ENCODE measurements at places on chromosomes 6 and 20.

DNA sequence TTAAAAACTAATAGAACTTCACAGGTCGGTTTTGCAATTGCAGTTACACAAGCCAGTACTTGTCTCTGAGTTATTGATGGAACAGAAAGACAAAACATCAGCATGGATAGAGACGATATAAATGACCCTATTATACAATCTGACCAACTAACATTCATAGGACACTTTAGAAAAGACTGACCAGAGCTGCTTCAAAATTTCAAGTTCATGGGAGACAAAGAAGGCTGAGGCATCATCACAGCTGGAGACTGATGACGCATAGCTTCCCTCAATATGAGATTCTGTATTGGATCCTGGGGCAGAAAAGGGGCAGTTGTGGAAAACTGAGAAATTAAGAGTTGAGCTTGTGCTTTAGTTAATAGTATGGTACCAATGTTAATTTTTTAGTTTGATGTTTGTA lies 174.0 kb downstream of the THBS2 start:
- DNase-seq: no peak

DNA sequence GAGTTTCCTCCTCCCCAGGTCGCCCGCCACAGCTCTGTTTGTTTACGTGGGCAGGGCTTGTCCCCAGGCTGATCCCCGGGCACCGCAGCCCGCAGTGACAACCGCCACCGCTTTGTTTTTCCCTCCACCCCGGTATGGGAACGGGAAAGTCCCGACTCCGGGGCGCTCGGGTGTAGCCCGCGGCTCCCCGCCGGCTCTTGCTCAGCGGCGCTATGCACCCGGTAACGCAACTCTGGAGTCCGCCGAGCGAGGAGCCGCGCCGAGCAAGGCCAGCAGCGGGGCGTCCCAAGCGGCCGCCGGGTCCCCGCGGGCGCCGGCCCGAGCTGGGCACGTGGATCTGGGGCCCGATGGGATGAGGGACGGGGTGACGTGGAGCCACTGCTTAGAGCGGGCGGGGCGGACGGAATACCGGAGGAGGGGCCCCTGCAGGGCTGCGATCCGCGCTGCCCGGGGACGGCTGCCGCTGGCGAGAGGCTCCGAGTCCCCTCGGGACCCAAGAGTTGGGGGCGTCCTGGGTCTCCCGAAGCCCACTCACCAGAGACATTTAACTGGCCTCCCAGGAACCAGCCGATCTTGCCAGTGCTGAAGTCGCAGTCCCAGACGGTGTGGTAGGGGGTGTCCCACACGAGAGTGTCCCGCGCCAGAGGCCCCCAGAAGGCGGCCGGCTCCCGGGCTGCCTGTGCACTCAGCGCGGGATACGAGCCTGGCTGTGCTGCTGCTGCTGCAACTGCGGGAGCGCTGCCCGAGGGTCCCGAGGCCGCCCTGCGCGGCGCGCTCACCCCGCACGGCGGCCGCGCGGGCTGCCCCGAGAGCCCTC lies 497 bp downstream of the ACSS1 start:
- DNase-seq: peak; percentile 46

DNA sequence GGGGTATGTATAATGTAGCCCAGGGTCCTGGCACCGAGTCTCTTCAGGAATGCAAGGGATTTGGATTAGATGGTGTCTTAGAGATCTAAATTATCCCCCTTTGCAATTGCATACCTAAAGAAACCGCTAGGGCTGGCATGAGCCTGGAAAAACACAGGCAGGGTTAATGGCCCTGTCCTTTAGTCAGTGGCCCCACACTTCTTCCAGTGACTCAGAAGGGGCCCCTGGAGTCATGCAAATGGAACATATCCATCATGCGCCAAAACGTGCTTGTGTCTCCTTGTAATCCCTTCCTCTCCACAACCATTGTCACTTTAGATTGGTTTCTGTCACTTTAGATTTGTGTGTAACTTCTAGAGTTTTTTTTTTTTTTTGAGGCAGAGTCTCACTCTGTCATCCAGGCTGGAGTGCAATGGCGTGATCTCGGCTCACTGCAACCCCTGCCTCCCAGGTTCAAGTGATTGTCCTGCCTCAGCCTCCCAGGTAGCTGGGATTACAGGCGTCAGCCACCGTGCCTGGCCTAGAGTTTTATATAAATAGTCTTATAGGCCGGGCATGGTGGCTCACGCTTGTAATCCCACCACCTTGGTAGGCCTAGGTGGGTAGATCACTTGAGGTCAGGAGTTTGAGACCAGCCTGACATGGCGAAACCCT lies 8.7 kb upstream of the MYBL2 start:
- no peak for DNase-seq

DNA sequence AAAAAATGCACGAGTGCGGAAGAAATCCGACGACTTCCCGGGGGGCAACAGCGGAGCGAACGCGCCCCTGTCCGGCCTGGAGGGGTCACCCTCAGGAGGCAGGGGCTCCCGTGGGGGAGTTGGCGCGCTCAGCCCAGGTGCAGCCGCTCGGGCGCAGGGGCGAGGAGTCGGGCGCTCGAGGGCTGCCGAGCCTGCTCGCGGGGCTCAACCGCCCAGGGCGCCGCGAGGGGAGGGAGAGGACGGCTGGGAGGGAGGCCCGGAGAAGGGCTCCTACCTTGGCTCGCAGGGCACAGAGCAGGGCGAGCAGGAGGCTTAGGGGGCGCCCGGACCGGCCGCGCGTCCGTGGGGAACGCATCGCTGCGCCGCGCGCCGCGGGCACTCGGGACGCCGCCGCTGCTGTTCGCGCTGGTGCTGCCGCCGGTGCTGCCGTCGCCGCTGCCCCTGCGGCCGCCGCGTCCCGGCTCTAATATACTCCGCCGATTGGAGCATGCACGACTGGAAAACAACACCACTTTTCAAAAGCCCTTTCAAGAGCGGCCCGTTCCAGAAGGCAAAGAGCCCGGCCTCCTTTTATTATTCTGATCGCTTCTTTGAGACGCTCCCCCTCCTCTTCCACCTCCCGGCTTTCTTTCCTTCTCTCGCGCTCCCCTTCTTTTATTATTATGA lies 490 bp downstream of the JAG1 start:
- no peak for DNase-seq

DNA sequence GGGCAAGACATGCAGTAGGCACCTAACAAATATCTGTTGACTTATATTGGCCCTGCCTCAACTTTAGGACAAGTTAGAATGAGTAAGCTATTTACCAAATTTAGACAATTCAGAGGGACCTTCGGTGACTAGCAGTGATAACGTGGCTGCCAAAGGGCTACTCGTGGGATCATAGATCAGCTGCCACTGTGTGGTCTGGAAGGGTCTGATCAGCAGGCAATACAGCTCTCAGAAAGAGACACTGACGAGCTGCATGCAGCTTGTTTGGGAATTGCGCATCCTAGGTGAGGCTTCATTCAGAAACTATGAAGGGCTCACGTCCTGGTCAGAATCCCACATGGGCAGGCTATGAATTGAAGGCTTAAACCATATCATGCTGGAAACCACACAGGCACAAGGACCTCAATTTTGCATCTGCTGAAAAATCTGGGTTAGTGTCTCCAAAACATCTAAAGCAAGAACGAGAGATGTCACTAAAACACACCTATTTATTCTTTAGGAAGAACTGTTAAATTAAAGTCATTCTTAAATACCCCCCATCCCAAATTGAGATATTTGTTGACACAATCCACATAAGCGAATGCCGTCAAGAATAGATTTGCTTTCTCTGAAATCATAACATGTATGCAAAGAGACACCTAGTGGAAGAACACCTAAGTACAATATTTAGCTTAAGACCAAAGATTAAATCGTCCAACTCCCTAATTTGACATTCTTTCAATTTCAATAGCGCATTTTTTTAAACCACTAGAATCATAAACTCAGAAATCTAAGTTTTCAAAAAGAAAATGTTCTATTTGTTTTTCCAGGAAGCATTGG lies 79.6 kb downstream of the IPCEF1 start:
- DNase-seq: peak; percentile 45

GRCh38 chr6:157763129-157763903 lies 59.7 kb upstream of the SNX9 start:
- DNase-seq: no peak

GRCh38 chr6:16393326-16393725 lies 154.9 kb downstream of the GMPR start:
- DNase-seq: no peak

- no peak for DNase-seq
Observed at GRCh38 chr6:57002197-57002596, 44.3 kb upstream of the KIAA1586 start.

All from thymus (tissue), 14 donors.